ENCODE measurements at places on chromosomes 16 and 17. TPM values are rescaled to one million over a fixed set of nuclear protein-coding genes. Genes with fewer than 3 reads are reported as not detected.
A peak's percentile ranks its signal among the peaks of the same experiment; 100 is the strongest.

Gene TBC1D3
- total RNA-seq: 3.7 TPM

DNA sequence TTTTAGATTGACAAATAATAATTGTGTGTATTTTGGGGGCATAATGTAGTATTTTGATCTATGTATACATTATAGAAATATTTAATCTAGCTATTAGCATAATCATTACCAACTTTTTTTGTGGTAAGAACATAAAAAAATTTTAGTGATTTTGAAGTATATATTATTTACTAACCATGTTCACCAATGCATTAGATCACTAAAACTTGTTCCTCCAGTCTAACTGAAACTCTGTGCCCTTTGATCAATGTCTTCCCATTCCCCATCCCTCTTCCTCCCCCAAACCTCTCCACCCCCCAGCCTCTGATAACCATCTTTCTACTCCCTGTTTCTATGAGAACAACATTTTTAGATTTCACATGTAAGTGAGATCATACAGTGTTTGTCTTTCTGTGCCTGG lies 8.5 kb downstream of the EFCAB13 start:
- DNase-seq: no peak

- DNase-seq: no peak
Measured at GRCh38 chr16:23324727-23325126, 22.6 kb downstream of the SCNN1B start.

Gene ABHD15
- total RNA-seq: 20.3 TPM

GRCh38 chr17:49980703-49981197 lies 11.8 kb downstream of the DLX4 start:
- no peak for DNase-seq

GRCh38 chr16:70737377-70738082 lies 51.7 kb upstream of the MTSS2 start:
- peak; percentile 93 for DNase-seq

Gene VMP1
- 279 TPM for total RNA-seq

- DNase-seq: peak; percentile 50
Measured at GRCh38 chr17:40063187-40063771, 514 bp downstream of the THRA start.

DNA sequence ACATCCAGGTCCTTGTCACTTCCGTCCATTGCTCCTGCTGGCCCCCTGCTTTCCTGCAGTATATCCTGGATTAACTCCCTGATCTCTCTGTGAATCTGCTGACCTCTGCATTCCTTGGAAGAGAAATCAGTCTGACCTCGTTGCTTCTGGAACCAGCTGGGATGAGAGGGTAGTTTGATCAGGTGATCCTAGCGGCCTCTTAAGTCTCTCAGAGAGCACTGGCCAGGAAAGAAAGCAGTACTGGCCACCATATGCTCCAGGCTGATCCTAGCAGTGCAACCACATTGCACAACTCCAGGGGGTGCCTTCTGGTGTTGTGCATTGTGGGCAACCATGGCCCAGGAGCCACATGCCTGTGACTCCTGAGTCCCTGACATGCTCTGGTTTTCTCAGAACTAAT lies 79.2 kb downstream of the ARHGAP23 start:
- DNase-seq: no peak

Gene TMEM235
- total RNA-seq: not detected

Gene STAC2
- total RNA-seq: not detected

Gene PPY
- not detected for total RNA-seq

- no peak for DNase-seq
Measured at GRCh38 chr17:19933221-19933620, 44.4 kb downstream of the AKAP10 start.

- no peak for DNase-seq
Measured at GRCh38 chr16:64540434-64540833, 581.4 kb downstream of the CDH11 start.

GRCh38 chr16:65229191-65229662 lies 107.4 kb upstream of the CDH11 start:
- no peak for DNase-seq

DNA sequence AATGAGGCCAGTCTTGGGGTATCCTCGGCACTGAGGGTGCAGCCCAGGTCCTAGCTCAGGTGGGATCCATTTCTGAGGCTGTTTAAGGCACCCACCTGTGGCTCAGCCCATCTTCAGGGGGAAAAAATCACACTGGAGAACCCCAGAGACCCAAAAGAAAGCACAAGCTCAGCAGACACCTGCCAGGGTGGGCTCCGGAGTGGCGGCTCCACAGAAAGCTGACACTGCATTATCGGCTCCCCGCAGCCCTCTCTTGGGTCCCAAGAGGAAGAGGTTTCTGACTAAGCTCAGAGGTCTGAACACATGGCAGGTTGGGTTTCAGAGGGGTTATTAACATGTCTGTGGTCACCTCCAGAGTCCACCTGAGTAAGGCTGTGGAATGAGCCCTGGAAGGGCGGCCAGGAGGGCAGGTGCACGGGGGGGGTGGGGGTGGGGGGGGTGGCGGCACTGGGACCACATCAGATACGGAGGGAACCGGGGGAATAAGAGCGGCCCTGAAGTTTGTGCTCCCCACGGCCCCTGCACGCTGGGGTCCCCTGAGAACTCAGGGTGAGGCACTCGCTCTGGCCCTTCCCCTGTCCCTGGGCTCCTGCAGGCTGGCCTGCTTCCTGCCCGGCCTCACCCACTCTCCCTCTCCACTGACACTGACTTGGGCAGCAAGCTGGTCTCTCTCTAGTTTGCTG lies 79.5 kb downstream of the TIMM22 start:
- no peak for DNase-seq

GRCh38 chr16:84324434-84325262 lies 30.0 kb downstream of the WFDC1 start:
- no peak for DNase-seq

DNA sequence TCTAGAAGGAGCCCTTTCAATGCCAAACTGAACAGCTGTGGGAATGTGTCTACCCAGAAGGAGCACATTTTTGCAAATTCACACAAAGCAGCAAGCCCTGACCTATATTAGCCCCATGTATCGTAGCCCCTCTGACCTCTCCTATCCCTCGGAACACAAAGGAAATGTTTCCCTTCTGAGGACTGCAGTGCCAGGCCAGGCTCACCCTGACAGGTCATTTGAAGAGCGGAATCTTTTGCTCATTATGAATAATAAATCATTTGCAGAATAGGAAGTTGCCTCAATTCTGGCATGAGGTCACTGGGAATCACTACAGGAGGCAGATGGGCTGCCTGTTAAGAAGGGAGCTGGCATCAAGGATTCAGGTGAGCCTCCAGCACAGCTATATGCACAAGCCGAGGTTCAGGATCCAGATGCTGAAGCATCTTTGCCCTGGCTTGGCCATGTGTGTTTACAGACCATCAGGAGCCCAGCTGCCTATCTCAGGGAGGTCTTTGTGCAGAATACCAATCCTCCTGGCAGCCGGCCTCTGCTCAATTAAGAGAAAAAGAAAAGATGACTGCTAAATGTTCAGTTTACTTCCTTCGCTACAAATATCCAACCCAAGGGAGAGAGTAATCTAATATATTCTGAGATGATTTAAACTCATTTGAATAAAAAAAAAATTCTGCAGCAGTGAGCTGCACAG lies 119.4 kb downstream of the USP31 start:
- DNase-seq: no peak

Gene TRIM37
- total RNA-seq: 37.7 TPM

DNA sequence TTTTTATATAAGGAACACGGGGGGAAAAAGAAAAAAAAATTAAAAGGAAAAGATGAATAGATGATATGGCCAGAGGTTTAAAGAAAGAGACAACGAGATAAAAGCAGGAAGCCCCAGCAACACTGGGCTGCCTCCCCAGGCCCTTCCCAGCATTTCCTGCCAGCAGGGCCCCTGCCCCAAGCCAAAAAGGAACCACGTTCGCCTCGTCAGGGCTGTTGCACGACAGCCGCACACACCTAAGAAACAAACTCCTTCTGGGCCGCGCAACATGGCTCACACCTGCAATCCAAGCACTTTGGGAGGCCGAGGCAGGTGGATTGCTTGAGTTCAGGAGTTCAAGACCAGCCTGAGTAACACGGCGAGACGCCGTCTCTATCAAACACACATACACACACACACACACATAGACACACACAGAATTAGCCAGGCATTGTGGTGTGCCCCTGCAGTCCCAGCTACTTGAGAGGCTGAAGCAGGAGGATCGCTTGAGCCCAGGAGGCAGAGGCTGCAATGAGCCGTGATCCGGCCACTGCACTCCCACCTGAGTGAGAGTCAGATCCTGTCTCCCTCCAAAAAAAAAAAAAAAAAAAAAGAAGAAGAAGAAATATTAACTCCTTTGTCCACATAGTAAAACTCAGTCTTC lies 83.0 kb downstream of the ANKRD11 start:
- DNase-seq: peak; percentile 57

Gene ACTG1
- total RNA-seq: 4,759 TPM

Gene CIBAR2
- total RNA-seq: not detected

DNA sequence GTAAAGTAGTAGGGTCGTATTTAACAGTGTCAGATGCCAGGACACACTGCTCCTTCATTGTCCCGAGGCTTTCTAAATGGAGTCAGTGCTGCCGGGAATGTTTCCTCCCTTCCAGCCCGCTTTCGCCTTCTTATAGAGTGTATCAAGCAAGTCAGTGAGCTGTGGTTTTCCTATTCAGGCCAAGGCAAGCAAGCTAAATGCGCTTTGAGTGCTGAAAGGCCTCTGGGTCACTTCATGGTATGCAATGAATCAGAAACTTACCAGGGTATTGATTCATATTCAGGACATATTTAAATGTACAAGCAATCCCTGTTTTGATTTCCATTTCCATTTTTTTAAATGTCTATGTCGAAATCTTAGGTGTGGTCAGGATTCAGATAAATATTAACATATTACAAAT lies 327.9 kb upstream of the SOX9 start:
- DNase-seq: no peak

- no peak for DNase-seq
Measured at GRCh38 chr16:86378831-86379504, 131.4 kb upstream of the FOXF1 start.

- no peak for DNase-seq
Measured at GRCh38 chr16:19744670-19745069, 26.6 kb downstream of the IQCK start.

GRCh38 chr17:75589012-75589918 lies 1.7 kb downstream of the MYO15B start:
- peak; percentile 97 for DNase-seq

DNA sequence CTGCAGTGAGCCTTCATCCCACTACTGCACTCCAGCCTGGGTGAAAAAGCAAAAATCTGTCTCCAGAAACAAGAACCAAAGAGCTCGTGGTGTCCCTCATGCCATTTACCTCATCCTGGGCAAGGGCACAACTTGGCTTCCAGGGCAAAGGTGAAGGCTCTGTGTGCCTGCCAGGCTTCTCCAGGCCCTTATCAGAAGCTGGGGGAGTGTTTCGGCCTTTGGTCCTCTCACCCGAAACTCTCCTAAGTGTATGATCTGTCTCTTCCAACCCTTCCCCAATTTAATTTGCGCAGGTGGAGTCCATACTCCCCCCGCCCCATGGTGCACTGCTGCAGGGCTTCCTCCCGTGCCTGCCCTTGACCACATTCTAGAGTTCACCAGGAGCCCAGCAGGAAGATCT lies 1.1 kb downstream of the CES2 start:
- DNase-seq: no peak

Gene TELO2
- total RNA-seq: 63.8 TPM

- DNase-seq: no peak
Measured at GRCh38 chr17:77036136-77036840, 104.5 kb upstream of the SEC14L1 start.

DNA sequence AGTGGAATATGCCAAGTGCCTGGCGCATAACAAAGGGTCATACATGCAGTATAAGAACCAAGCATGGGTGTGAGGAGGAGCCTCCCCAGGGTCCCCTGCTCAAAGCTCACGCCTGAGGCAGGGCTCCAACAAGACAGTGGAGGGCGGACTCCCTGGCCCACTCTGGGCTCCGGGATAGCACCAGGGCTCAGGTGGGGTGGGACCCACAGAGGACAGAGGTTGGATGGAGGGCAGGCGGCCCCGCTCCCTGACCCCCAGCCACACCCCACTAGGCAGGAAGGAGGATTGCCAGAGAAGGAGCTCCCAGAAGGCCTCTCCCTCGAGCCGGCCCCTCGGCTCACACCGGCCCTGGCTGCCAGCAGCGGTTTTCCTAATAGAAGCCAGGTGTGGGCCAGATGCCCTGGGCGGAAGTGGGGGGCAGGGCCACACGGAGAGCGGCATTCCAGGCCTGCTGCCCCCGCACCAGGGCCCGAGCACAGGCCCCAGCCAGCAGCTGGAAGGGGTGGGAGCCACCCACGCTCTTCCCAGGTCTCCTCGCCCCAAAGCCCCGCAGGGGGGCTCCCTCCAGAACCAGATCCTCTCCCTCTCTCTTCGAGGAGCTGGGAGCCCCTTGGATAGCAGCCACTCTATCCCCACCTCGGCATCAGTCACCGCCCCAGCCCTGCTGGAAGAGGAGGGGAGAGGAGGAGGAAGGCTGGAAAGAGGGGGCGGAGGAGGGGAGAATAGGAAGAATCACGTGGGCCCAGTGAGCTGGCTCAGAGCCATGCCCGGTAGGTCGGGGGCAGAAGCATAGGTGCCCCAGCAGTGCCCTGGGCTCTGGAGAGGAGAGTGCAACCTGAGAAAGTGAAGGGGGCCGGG lies 21.0 kb downstream of the VASN start:
- DNase-seq: no peak

- DNase-seq: no peak
Measured at GRCh38 chr17:83106913-83107655, 27.7 kb downstream of the METRNL start.

GRCh38 chr16:4410335-4411075 lies 5.9 kb downstream of the CORO7 start:
- DNase-seq: no peak

DNA sequence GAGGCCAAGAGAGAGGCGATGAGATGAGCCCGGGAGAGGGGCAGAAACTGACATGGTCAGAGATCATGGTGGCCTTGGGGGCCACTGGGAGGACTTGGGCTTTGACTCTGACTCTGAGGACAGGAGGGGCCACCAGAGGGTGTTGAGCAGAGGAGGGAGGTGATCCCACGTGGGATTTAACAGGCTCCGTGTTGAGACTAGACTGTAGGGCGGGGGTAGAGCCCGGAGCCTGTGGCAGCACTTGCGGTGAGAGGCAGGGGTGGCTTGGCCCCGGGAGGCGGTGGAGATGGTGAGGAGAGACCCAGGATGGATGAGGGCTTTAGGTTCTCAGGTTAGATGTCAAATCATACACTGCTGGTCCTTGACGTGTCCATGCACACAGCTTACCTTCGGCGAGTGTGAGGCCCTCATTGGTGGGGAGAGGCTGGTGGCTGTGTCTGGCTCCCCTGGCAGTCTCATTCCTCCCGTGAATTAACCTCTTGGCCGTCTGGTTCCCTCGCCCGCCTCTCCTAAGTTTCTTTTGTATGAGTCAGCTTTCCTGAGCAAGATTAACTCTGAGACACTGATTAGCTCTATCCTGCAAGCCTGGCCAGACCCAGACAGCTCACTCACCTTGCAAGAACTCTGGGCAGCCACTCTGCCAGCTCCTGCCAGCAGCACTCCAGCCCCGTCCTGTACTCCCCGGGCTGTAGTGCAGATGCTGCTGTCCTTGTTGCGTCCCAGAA lies 39.7 kb downstream of the VPS35L start:
- DNase-seq: no peak

Gene SLC13A2
- total RNA-seq: not detected

DNA sequence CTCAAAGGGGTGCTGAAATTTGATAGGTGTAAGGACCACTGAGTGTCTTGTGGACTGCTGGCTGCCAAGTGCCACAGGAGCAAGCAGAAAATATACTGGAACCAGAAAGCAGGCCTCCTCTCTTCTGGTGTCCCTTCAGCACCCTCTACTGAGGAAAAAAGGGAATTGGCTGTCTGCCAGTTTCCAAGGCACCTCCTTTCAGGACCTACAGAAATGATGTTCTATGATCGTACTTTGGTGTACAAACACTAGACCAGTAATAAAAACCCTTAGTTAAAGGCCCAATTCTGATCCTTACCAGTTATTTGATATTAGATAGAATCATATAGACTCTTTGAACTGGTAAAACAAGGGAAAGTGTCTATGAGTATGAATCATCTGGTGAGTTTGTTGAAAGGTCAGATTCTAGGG lies 35.8 kb upstream of the BCAS3 start:
- peak; percentile 69 for DNase-seq

Gene CHD9NB
- total RNA-seq: 0.79 TPM

Data from activated CD8-positive, alpha-beta memory T cell treated with anti-CD3 and anti-CD28 coated beads, Interleukin-2, amount 10 ng/mL, durations not matched to agents 7 days and 5 days (primary cell).